Inflammatory macrophage treated with lipopolysaccharide for 4 hours (primary cell): ENCODE measurements at places on chromosomes 1 and 21.

DNA sequence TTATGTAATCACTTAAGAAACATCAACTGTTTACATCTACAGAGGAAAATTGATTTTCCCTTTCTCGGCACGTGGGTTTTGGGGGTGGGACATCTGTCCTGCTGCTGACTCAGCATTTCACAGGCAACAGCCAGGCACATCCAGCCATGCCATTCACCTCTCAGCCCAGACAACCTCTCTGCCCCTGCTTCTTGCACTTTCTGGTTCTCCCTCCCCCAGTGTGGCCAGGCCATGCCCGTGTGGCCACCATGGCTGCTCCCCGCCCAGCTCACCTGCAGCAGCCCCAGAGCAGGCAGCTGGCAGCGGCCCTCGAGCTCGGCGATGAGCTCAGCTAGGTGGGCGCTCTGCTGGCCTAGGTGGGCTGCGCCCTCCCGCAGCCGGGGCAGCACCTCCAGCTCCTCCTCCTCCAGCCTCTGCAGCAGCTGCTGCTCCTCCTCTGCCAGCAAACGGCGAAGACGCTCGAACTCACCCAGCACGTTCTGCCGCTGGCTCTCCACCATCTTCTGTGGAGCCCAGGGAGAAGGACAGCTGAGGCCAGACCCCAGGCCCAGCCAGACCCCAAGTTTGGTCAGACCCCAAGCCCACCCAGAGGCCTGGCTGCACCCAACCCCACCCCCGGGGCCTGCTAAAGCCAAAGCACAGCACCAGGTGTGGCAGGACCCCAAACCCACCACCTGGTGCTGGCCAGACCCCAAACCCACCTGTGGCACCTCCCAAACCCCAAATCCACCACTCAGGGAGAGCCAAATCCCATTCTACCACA, 5.8 kb downstream of the TRIM11 start:
- no peak for DNase-seq

DNA sequence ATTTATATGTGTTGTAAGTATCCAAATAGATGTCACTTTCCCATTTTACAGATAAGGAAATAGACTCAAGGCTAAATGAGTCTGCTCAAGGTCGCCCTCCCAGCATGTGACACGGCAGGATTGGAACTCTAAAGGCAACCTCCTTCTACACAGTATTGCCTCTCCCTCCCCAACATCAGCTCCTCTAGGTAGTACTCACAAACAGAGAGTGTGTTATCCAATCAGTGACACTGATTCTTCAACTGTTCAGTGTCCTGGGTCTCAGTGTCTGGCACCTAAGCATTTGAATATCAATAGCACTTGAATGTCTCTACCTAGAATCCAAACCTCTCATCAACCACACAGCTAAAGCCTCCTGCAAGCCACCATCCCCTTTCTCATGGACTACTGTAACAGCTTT, 87.1 kb downstream of the DAB1 start:
- no peak for DNase-seq

DNA sequence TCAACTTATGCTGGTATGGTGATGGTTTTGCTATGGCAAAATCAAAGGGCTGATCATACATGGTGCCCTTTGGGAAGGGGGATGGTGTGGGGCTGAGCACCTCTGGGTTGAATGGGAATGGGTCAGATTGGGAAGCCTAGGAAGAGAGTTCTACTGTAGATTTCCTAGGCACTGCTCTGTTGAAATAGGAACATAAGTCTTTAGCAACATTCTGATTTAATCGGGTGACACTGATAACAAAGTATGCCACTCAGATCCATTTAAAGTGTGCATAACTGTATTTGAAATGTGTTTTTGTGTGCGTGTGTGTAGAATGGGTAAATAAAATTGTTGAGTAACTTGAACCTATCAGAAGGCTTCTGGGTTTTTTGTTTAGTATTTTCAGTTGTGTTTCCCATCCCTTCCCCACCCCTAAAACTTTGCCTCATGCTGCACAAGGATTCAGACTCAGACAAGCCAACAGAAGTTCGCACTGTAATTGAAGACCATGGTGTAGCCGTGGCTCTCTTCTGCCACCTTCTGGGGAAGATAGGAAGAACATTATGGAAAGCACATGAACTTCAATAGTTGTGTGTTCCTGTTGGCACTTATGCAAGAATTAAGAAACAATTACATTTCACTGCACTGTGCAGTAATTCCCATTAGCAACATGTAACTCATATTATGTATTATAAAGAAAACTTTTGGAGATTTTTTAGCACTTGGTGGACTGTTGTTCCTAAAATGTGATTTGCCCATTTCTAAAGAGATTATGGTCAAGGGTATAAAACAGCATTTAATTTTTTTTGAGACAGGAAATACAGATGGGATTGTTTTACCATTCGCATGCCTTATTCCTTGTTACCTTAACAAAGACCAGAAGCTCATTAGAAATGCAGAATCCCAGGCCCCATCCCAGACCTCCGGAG, 10.9 kb upstream of the C4BPB start:
- DNase-seq, result peak; percentile 81

DNA sequence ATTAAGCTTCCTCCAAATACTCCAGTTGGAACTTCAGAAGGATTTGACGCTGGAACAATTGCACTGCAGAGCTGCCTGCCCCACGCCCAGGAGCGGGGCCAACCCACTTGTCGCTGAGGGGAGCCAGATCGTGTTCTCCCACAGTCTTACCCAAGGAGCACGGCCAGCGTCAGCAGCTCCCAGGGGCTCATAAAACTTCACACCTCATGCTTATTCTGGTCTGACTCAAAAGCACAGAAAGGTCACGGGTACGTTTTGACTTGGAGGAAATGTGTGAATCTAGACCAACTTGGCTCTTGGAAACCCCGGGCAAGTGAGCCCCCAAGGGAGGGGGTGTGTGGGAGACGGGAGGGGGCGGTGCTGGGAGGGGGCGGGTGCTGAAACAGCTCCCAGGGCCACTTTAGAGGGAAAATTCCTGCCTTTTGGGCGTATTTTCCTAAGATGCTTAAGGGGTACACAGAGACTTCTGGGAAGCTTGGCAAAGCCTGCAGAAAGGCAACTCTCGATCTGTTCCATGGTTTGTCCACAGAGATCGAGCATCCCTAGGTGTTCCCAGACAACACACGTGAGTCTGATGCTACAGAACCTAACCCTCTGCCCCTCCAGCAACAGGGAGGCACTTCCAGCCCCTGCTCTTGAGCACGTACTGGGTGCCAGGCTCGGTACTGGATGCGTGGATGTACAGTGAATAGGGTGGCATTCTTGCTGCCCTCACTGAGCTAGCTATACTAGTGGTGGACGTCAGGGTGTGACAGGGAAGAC, 98.9 kb downstream of the DHRS3 start:
- DNase-seq, result no peak

DNA sequence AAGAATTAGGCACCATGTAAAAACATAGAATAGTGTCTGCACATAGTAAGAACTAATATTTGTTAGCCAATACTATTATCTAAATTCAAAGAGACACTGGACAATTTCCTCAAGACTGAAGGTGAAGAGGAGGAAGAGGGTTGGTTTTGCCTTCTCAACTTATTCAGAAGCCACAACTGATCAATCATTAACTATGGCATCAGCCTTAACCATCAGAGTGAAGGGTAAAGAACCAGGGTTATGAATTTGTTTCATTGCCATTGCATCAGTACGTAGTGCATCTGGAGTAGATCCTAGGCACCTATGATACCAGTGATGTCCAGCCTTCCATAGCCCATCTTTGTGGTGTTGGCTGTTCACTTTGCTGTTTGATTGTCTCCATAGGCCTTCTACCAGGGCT, 421.7 kb upstream of the DEPDC1 start:
- no peak for DNase-seq

- no peak for DNase-seq
Observed at GRCh38 chr1:109632671-109633346, 13.2 kb downstream of the AMPD2 start.

DNA sequence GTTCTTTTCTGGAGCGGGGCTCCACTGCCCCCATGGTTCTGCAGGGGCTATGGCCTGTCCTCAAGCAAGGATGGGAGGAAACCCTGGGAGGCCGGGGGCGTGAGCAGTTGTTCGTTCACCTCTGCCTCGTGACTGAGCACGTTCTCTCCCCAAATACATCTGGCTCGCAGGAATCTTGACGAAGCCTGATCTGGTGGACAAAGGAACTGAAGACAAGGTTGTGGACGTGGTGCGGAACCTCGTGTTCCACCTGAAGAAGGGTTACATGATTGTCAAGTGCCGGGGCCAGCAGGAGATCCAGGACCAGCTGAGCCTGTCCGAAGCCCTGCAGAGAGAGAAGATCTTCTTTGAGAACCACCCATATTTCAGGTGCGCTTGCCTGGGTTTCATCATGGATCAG, 15.5 kb downstream of the MX1 start:
- no peak for DNase-seq

DNA sequence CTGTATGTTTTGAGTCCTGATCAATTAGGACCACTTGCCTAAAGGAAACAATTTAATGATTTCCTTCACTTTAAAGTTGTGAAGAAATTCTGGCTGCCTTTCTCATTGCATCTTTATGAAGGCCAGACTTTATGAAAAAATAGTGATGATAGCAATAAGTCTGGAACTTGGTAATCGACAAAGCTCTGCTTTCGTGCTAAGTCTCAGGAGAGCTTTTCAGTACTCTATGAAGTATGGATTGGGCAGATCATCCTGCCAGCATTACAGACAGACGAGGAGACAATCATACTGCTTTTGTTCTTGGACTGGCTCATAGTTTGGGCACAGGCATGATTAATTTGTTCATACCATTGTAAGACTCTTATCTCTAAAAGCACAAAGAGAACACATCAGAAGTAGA, 45.5 kb upstream of the KCNJ15 start:
- DNase-seq, result no peak

DNA sequence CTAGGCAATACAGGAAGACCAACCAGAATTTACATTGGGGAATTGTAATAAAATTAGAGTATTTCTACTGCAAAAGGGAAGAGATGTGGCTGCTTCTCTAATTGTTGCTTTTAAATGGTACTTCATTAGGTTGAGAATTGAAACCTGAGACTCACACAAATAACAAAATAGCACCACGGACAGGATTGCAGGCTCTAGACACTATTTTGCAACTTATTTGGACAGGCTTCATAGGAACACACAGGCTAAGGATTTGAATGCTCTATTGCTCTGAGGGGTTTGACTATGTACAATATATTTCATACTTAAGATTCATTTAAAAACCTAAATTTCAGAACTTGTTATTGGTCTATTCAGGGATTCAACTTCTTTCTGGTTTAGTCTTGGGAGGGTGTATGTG, 79.6 kb downstream of the ATP1B1 start:
- no peak for DNase-seq

DNA sequence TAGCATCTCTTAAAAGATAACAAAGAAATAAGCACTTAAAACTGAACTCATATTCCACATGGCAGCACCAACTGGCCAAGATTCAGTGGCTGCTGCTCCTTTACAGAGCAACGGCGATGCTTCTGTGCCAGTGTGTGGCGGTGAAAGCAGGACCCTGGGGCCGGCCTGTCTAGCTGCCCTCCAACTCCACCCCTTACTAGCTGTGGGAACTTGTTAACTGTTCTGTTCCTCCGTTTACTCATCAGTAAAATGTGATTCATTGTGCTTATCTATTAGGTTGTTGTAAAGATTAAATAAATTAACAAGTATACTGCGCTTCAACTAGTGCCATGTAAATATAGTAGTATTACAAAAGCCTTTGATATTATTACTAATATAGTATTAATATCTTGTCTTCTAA, 133.2 kb downstream of the GDAP2 start:
- DNase-seq, result no peak

DNA sequence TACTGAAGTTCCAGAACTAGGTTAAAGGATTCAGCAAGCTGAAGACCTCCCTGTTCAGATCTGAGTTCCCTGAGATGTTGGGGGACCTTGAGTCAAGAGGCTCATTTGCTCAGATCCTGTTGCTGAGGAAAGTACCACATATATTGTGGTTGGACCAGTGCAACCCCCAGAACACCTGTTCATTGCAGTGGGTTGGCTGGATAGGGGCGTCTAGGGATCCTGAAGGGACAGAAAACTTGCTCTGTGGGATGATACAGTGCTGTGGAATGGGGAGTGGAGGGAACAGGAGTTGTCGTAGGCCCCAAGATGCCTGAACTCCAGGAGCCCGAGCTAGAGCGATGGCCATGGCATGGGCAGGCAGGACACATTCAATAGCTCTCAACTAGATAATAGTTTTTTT, 24.6 kb upstream of the MAPKAPK2 start:
- no peak for DNase-seq

DNA sequence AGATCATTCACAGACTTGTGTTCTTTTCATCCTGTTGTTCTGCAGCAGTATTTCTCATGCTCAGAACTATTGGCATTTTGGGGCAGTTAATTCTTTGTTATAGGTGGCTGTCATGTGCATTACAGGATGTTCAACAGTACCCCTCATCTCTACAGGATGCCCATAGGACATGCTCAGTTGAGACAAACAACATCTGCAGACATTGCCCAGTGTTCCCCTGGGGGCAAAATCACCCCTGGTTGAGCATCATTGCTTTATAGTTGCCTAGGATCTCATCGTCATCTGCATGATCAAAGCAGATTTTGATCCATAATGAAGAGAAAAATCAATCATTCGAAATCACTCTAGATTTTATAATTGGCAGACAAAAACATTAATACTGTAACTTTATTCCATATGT, 222.5 kb upstream of the CACYBP start:
- no peak for DNase-seq

- DNase-seq, result peak; percentile 79
Observed at GRCh38 chr1:11650331-11650991, 3.8 kb downstream of the FBXO2 start.

- DNase-seq, result no peak
Observed at GRCh38 chr1:156821801-156822200, 5.2 kb upstream of the SH2D2A start.

DNA sequence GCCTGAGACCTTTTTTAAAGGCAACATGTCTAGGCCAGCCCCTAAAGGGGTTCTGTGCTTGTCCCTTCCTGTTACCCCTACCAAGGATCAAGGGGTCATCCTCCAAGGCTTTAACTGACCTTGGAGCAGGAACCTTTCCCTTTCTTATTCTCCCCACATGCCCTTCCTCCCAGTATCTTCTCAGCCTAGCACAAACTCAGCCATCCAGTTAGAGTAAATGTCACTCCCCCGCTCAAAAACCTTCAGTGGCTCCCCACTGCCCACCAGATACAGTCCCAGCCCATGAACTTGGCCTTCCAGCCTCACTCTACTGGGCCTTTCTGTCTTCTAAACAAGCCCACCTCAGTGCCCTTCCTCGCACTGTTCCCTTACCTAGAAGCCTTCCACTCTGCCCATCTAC, 8.8 kb downstream of the C1QB start:
- DNase-seq, result no peak

DNA sequence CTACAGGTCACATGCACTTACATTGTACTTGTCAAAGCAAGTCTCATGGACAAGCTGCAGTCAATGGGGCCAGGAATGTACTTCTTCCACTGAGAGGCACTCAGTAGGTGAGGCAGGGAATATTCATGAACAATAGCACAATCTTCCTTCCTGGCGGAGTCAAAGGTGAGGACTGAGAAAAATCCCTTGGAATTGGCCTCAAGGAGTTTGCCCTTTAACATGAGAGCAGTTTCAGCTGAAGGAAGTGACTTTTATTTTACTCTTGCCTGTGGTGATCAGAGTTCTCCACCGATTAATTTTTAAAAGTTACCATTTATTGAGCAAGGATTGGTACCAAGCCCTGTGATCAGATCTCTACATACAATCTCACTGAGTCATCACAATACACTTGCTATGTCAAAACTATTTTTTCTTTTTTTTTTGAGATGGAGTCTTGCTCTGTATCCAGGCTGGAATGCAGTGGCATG, 11.2 kb upstream of the AK2 start:
- peak; percentile 17 for DNase-seq

GRCh38 chr1:27339213-27339612, 2.6 kb upstream of the SYTL1 start:
- DNase-seq, result no peak

GRCh38 chr1:119635811-119636390, 12.2 kb downstream of the ZNF697 start:
- peak; percentile 32 for DNase-seq

GRCh38 chr21:22791986-22792560, 1793.9 kb downstream of the NCAM2 start:
- DNase-seq, result peak; percentile 39
